ENCODE measurements at places on chromosomes 7 and 10. TPM values are rescaled to one million over a fixed set of nuclear protein-coding genes. Genes with fewer than 3 reads are reported as not detected.

DNA sequence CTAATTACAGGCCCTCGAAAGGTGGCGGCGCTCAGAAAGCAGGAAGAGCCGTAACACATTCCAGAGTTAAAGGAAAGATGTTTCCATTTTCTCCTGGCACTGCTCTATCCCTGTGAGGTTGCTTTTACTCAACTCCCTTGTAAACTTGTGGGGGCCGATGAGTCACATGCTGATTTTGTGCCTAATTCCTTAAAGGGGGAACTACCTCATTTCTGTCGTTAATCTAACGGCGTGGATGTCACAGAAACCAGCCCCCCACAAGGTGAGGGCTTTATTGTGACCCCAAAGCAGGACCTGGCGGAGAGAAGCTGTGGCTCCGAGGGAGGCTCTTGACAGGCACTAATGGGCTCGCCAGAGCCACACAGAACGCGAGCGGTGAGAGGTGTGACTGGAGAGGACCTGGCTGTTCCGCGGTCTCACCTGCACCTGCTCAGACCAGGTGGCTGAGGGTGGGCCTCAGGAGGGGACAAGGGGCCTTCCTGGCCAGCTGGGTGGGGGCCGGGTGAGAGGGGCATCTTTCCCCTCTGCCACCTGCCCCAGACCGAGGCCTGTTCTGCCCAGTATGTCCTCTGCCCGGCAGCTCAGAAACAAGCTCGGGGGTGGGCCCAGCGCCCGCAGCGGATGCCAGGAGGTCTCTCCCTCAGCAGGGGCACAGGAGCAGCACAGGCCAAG is 50.9 kb downstream of the CALML3 start:
- no peak for DNase-seq

GRCh38 chr7:27999829-28000228 is 180.8 kb downstream of the JAZF1 start:
- no peak for DNase-seq

DNA sequence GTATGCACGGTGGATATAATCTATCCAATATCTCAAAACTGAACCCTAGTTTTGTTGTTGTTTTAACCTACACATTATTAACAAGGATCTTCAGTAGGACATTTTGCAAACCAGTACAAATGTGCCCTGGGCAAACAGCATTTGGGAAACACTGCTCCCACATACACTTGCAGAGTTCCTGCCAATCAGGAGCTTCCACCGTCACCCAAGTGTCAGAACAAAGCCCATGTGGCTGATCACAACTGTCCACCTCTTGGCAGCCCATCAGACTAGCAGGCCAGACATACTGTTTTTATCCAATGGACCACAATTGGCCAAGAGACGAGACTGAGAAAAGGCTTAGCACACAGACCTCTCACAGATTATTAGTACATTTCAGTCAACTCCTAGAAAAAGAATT is 200.4 kb downstream of the FAM107B start:
- no peak for DNase-seq

DNA sequence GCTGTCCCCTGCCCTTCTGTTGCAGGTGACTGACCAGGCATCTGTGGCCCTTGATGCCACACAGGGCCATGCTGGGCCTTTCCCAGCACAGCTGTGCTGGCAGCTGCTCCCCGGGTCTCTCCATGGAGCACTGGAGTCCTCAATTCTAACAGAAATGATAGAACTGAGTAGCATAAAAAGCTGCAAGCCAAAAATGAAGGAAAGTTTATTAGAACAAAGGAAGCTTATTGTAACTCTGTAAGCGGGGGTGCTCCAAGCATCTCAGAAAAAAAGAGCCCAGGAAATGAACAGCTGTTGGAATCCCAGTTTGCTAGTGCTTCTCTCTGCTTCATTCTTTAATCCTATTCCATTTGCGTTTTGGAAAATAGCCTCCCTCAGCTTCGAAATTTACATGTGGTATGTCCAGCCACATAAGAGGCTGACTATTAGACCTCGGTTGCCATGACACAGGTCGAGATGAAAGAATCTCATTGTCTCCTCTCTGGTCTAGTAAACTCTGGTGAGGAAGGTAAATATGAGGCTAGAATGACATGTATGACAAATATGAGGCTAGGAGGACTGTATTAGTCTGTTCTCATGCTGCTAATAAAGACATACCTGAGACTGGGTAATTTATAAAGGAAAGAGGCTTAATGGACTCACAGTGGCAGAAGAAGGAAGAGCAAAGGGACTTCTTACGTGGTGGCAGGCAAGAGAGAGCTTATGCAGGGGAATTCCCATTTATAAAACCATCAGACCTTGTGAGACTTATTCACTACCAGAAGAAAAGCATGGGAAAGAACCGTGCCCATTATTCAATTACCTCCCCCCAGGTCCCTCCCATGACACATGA is 23.7 kb downstream of the EPDR1 start:
- no peak for DNase-seq

GRCh38 chr10:37952926-37953325 is 23.5 kb downstream of the ZNF25 start:
- DNase-seq = no peak

GRCh38 chr7:7352845-7353244 is 170.5 kb downstream of the C1GALT1 start:
- DNase-seq = no peak

The TET1 gene
- 3.2 TPM for total RNA-seq

GRCh38 chr10:69867699-69868558 is 66.2 kb downstream of the COL13A1 start:
- DNase-seq = no peak

- no peak for DNase-seq
Measured at GRCh38 chr7:17487343-17487742, 188.9 kb downstream of the AHR start.

The PRKCQ gene
- total RNA-seq = 3.7 TPM
